ENCODE measurements at places on chromosomes 1 and 21. TPM values are rescaled to one million over a fixed set of nuclear protein-coding genes. Genes with fewer than 3 reads are reported as not detected.

The DHRS3 gene
- total RNA-seq: 93.9 TPM

DNA sequence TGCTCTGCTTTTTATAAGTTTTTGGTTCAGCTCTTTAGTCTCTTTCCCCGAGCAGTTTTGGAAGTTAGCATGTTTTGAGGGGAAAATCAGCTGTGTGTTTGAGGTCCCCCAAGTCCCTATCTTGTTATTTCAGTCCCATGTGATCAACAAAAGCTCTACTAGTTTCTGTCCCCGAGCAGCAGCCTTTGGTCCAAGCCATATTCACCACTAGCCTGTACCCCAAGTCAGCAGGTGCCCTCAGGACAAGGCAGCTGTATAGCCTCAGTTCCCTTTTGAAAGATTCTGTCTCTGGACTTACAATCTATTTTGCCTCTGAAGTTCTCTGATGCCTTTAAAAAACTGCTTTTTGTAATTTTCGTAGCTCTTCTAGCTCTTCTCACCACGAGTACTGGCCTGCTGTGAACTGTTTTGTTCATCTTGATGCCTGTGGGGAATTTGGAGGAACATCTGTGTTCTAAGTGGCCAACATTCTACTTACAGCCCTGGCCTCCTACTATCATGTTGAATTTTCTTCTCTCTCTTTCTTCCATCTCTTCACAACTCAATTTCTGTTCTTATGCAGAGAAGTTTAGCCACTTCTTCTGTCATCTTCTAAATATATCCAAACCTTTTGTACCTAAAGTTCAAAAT is 16.7 kb downstream of the UAP1 start:
- DNase-seq: no peak

- no peak for DNase-seq
These were observed 183.5 kb upstream of the DPYD start for GRCh38 chr1:98104289-98104688.

- DNase-seq: no peak
These were observed 160.9 kb downstream of the FGGY start for GRCh38 chr1:59457786-59458185.

GRCh38 chr1:167964646-167965045 is 27.8 kb upstream of the MPC2 start:
- no peak for DNase-seq
